ENCODE measurements at places on chromosomes 2 and 18. TPM values are rescaled to one million over a fixed set of nuclear protein-coding genes. Genes with fewer than 3 reads are reported as not detected.
A peak's percentile ranks its signal among the peaks of the same experiment; 100 is the strongest.

DOK6 gene
- 9.0 TPM for total RNA-seq

DNA sequence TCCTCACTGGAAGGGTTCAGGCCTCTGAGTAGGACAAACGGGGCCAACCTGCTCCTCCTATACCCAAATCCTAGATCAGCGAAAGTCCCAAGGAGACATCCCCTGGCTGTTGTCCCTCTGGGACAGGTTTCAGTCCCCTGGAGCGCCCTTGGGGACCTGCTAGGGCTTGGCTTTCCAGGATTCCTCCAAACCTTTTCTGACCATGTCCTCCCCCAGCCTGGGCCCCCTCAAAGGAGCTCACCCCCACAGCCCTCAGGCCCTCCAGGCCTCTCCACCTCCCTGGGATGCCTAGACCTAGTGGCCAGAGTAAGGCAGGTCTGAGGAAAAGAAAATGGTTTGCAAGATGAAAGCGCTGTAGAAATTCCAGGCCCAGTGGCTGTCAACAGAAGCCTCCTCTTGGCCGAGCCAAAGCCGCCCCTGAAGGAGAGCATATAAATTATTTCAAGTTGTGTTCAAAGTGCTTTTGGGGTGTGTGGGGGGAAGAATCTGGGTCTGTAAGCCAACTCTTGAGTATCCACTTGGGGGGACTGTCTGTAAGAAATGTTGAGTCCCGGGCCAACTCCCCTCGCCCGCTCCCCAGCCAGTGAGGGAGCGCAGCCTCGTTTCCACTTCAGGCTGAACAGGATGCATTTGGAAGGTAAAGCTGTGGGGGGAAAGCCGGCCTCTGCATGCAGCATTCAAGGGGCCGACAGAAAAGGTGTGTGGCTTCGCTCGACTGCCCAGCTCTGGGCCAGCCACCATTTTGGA is 158.6 kb downstream of the DYSF start:
- peak; percentile 13 for DNase-seq

DNA sequence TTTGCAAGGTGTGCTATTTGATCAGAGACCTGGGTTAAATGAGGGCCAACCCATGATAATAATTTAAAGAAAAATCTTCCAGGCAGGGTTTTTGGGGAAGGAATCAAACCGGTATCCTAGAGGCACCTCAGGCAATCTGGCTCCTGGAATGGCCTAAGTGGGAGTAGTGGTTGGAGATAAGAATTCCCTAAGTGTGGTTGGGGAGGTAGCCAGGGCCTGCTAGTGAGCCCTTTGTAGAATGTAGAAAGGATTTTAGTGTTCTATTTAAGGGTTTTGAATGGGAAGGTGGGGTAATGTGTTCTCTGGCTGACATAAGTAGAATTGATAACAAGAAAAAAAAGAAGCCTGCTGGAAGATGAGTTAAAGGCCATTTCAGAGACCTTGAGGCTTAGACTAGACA is 422.2 kb downstream of the XIRP2 start:
- no peak for DNase-seq

DNA sequence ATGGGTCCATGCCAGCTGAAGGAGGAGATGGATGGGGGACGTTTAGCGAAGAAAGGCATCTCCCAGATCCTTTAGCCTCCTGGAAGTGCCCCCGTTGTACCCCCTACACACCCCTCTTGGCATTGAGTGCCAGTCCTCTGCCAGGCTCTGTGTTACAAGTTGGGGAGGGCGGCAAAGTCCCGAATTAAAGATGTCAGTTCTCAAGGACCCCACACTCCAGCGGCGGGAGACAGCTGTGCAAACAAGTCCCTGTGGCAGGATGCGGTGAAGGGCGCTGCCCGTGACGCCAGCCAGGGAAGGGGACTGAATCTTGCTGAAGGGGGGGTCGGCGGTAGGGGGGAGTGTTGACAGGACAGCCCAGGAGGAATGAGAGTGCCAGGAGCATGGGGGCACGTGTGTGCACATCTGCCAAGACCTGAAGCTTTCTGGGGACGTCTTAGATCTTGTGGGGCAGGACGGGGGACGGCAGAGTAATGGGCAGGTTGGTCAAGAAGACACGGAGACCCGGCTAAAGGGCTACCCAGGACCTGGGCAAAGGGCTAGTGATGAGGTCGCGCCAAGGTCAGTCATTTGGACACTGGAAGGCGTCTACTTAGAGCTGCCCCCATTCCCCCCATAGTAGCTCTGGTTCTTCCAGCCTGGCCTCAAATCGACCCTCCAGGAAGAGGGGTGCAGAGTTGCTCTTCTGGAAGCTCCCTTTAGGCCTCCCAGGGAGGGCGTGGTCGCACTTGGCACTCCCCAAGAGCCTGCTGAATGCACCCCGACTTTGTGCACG is 2.8 kb upstream of the CTDSP1 start:
- DNase-seq: peak; percentile 84

CIB4 gene
- total RNA-seq: 0.44 TPM

EGR4 gene
- total RNA-seq: not detected

DNA sequence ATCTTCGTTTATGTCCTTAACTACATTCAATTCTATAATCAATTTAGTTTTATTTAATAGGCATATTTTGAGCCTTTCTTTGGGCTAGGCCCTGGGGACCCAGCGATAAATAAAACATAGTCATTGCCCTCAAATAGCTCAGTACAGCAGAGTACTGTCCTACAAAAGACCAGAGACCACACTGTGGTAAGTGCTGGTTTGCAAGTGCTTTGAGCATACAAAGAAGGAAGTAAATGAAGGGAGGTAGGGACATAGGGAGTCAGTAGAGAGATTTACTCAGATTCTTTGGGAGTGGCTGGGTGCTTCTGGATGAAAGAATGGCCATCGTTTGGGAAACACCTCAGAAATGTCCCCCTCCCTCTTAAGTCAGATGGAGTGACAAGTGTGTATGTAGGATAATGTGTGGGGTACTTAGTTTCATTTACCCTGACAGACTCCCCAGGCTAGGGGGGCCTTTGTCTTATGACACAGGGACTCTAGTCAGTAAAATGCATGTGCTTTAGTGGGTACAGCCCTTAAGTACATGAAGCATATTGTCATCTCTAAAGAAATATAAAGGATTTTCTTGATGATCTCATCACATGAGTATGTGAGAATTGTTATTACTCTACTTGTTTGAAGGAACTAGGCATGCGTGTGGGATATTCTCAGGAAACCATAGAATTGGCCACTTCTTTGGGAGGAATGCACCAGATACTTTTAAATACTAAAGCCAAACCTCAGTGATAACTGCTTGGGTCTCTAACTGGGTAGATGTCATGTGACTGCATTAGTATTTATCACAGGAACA is 35.1 kb downstream of the MAPRE2 start:
- no peak for DNase-seq

STARD6 gene
- total RNA-seq: not detected

GREB1 gene
- total RNA-seq: 9.6 TPM

DNA sequence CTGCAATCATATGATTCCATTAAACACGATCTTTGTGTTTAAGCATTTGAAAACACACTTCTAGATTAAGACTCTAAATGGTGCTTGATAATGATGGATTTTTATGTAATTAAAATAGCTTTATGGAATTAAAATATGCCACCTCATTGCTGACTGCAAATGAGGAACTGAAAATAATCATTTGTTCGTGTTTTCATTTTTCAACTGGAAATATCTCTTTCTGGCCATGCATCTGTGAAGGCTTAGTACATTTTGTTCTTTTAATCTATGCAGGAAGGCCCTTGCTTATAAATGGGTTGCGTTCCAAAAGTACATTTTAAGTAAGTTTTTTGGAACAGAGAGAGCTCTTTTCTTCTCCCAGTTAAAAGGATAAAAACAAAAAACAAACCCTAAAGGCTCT is 125.5 kb downstream of the MC4R start:
- DNase-seq: no peak

Measured in left cardiac atrium (tissue), 4 donors.